ENCODE measurements at places on chromosomes 7 and 10.

DNA sequence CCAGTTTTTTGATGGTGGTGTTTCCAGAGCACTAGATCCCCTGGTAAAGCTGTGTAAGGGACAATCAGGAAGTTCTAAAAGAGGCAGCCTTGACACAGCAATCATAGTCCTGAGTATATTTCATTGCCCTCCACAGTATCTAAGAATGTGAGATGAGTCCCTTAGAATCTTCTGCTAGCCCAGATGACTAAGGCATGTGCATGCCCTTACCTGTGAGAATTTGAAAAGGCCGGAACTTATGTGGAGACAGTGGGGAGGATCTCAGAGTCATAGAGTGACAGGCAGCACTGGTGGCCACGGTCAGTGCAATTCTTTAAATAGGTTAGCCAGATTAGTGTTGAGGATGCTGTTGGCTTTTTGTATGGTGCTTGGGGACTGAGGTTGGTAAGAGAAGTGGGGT lies 361.4 kb upstream of the VSTM2A start:
- DNase-seq = no peak

DNA sequence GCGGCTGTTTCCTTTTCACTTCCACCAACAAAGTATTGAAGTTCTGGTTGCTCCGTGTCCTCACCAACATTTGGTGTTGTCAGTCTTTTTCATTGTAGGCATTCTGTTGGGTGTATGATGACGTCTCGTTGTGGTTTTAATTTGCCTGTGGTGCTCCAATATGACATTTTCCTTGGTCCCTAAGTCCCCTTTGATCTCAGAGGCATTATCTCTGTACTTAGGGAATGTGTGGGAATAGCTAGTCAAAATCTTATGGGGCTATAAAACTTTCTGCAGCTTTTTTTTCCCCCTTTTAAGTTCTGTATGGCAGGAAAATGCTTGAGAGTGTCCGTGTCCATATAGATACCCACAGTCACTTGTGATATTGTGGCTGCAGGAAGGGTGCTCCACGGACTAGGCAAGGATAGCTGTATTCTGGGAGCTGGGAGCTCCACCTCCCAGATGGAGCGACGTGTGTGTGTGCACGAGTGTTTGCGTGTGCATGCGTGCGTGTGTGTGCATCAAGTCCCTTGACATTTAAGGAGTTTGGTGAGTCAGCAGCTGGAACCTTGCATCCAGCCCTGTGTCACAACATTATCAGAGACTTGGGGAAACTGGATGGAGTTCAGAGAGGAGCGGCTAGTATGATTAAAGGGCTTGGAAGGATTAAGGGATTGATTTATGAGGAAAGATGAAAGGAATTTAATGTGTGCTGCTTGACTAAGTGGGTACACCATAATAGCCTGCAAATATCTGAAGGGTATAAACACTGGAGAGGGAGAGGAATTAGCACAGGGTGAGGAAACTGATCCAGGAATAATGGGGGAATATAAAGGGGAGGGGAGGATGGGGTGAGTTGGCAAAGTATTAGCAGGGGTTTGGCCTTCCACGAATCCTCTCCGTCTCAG lies 66.8 kb downstream of the LRMDA start:
- peak; percentile 3 for DNase-seq

- peak; percentile 16 for DNase-seq
These were observed 173.9 kb upstream of the GRM3 start for GRCh38 chr7:86469680-86470295.

- DNase-seq = peak; percentile 58
These were observed 90.5 kb downstream of the TWIST1 start for GRCh38 chr7:19026888-19027287.

DNA sequence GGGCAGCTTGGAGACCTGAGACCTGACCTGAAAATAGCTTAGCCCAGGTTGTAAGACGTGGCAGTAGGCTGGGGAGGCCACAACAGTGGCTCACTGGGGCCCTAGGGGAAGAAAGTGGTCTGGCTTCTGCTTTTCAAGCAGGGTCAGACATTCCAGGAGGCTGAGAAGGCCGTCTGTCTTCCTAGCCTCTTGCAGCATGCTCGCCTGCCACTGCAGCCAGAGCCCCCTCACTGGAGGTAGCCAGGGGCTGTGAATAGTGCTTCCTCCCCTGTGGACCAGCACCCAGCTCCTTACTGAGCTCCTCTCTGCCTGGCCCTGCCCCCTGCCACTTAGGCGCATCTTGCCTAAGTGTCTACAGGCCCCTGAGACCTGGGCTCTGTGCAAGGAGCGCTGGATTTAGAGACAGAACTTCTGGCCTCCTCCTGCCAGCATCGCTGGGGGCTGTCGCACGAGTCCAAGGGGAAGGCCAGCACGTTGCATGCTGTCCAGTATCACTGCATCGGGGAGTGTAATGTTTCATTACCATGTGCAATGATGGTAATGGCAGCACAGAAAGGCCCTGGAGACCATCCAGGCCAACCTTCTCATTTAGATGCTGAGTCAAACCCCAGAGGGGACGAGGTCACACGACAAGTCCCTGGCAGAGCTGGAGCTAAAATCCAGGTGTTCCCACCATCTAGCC lies 12.7 kb downstream of the ZMIZ1 start:
- no peak for DNase-seq

Measured in NCI-H226 (cell line).